ENCODE measurements at places on chromosomes 3 and 15.

DNA sequence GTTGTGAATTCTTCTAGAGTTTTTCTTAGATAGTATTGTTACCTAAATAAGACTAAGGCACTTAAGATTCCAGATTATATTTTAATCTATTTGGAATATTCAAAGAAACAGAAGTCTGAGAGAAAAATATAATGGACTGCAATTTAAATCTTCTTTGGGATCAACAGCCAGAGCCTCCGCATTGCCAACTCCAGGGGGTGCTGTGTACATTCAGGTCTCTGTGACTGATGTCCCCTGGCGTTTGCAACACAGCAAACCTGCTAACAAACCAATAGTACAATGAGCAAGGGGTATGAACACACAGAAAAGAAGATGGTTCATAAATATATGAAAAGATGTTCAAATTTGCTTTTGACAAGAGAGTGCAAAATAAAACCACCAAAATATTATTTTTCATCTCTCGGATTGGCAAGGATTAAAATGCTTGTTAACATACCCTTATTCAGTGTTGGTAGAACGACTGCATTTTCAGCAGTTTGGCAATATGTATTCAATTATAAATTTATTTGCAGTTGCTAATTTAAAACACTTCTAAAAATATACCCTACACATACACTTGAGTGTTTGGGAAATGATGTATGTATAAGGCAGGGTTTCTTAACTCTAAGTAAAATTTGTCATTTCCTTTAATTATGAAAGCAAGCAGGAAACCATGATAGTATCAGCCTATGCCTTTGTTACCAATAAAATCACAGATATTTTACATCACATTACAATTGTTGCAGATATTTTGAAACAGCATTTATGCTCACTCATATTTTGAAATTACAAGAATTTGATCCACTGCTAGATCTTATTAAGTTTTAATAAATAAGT lies 16.1 kb upstream of the TM4SF1 start:
- no peak for DNase-seq

- DNase-seq: no peak
Observed at GRCh38 chr3:180085122-180085710, 48.5 kb upstream of the PEX5L start.

GRCh38 chr15:87634361-87634760 lies 622.2 kb downstream of the NTRK3 start:
- no peak for DNase-seq

GRCh38 chr3:72192572-72192971 lies 407.6 kb upstream of the PROK2 start:
- no peak for DNase-seq

- DNase-seq: no peak
Observed at GRCh38 chr3:29936054-29936453, 655.2 kb downstream of the RBMS3 start.

- no peak for DNase-seq
Observed at GRCh38 chr3:5822843-5823242, 635.3 kb downstream of the EDEM1 start.

- no peak for DNase-seq
Observed at GRCh38 chr15:93196135-93196670, 107.2 kb upstream of the RGMA start.

Data from D721Med (cell line).